ENCODE measurements at places on chromosomes 1 and 21.
A peak's percentile ranks its signal among the peaks of the same experiment; 100 is the strongest.

DNA sequence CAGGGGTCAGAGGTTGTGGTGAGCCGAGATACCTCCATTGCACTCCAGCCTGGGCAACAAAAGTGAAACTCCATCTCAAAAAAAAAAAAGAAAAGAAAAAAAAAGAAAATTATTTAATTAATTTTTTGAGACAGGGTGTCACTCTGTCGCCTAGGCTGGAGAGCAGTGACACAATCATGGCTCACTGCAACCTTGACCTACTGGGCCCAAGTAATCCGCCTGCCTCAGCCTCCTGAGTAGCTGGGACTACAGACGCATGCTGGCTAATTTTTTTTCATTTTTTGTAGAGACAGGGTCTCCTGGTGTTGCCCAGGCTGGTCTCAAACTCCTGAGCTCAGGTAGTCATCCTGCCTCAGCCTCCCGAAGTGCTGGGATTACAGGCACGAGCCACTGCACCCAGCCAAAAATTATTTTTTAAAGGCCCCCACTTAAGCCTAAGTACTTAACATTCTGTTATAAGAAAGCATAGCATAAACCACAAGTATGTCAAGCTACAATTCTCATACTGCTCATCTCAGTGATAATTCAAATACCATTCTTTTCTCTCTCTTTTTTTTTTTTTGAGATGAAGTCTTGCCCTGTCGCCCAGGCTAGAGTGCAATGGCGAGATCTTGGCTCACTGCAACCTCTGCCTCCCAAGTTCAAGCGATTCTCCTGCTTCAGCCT lies 19.9 kb downstream of the NUCKS1 start:
- no peak for DNase-seq

- no peak for DNase-seq
Measured at GRCh38 chr1:245108909-245109308, 45.9 kb upstream of the KIF26B start.

GRCh38 chr1:7595336-7595735 lies 175.8 kb upstream of the VAMP3 start:
- DNase-seq: no peak

- no peak for DNase-seq
Measured at GRCh38 chr1:56821462-56821797, 2.2 kb upstream of the FYB2 start.

DNA sequence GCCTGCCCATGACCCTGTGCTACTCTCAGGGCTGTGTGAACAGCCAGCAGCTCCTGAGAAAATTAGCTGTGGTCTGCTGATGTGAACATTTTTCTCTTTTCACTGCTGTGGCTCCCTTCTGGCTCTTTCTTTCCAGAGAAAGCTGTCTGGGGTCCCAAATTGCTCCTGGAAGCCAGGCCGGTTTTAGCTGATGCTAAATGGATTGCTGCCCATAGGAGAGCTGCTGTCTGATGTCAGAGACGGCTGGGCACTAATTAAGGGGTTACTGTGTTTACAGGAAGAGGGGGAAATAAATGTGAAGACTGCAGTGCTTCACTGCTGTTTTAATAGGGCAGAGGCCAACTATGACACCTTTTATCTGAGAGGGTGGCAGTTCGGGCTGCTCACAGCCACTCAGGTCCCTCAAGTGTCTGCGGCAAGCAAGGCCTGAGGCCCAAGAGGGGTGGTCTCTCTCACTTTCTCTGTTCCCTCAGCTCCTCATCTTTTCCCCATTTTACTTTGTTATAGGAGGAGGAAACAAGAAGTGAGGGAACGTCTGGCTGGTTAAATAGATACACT lies 106.0 kb upstream of the GNG12 start:
- DNase-seq: no peak

- DNase-seq: no peak
Measured at GRCh38 chr1:13901039-13901438, 201.1 kb downstream of the PRDM2 start.

- DNase-seq: peak; percentile 87
Measured at GRCh38 chr1:237864338-237865244, 26.1 kb downstream of the ZP4 start.

- no peak for DNase-seq
Measured at GRCh38 chr1:7389906-7390603, 381.0 kb upstream of the VAMP3 start.

Measured in pancreas (tissue), 10 donors.